ENCODE measurements at places on chromosomes 2 and 18.

DNA sequence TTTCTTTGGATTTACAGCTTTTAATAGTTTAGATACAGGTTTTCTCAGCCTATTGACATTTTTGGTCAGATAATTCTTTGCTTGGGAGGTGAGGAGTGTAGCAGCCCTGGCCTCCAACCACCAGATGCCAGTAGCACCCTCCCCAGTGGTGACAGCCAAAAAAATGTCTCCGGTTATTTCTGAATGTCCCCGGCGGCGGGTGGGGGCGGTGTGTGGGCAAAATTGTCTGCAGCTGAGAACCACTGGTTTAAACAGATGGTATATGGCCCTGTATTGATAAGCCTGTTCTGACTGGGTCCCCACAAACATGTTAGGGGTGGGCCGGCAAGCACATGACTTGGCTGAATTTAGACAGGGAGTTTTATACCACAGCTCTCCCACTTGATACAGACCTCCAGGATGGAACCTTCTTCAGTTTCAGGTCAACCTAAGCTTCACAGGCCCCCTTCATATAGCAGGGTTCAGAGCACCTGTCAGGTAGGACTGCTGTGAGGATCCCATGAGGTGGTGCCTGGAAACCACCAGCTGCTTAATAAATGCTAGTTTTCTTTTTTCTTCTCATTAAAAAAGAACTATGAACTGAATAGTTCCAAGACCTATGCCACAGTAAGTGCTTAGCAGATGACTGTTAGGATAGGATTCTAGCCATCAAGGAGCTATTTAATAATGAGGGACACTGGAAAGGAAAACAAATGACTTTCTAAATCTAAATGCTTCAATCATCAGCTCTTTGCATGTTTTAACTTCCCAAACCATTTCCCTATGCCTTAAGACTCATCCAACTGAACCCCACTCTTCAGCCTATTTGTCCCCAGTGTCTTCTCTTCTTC is 18.1 kb downstream of the LPIN2 start:
- DNase-seq, result peak; percentile 53

DNA sequence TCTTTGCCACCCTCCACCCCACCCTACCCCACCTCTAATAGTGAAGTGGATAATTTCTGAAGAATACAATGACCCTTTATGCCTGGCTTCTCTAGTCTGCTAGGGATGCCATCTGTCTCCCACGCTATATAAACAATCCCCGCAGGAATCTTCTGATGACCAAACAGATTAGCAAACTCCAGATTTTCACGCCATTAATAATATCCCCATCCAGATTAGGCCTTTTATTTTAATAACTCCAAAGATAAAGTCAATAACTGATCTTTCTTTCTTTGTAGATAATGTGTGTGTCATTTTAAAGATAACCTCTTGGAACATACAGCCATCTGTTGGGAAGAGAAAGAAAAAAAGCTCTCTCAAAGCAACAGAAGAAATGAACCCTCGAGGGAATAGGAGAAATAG is 47.9 kb upstream of the CCDC150 start:
- no peak for DNase-seq

- peak; percentile 46 for DNase-seq
Observed at GRCh38 chr2:232697807-232698110, 628 bp downstream of the GIGYF2 start.

DNA sequence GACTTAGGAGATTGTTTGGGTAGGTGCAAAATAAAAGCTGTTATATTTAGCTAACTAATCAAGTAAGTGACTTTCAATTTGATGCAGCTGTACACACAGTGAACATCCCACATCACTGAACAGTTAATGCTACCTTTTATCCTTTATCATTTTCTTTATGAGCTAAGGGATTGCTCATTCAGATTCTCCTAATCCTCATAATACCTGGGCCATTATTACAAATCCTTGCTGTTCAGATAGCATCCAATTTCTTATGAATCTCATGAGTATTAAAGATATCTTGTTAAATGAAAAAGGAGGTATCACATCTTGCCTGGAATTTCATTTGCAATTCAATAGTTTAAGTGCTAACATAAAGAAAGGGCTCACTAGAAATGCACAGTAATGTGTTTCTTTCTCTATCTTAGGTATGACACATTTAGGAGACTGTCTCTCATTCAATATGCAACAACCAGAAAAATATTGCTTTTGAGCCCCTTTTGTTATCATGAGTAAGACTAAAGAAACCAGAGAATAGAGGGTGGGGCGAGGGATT is 918.5 kb downstream of the CBLN2 start:
- no peak for DNase-seq

- no peak for DNase-seq
Observed at GRCh38 chr2:203461746-203462145, 73.4 kb downstream of the RAPH1 start.

DNA sequence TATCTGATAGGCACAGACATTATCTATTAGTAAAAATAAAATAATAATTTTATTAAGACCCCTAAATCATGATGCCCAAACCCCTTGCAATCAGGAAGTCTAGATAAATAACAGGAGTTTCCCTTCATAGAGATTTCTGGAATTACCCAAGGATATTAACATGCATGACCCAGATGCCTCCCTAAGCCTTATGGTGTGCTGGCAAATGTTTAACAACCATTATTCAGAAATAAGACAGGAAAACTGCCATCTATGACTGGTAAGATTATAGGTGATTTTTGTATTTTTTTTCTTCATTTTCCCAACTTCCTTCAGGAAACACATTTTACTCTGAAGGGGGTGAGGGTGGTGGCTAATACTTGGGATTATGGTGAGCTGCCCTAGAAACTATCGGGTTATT is 2.7 kb upstream of the PPP1CB start:
- DNase-seq, result no peak

- DNase-seq, result no peak
Observed at GRCh38 chr2:10620481-10620880, 69.3 kb downstream of the NOL10 start.

DNA sequence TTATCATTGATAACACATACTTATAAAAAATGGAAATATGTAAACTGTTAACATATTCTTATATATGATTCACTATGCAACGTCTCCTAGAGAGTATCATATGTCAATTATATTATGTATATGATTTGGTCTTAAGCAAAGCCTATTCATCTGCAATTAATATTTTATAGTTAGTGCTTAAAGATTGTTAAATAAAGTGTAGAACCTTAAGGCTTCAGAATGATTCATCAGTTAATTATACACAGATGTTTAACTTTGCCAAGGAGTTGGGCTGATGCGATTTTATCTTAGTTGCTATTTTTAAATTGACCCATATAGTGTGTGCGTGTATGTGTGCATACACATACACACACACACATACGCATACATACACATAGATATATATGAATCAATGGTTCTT is 323.1 kb downstream of the RBM43 start:
- no peak for DNase-seq

- DNase-seq, result no peak
Observed at GRCh38 chr2:17309181-17309580, 209.1 kb downstream of the RAD51AP2 start.

GRCh38 chr2:196504788-196505187 is 134.7 kb upstream of the CCDC150 start:
- peak; percentile 45 for DNase-seq

DNA sequence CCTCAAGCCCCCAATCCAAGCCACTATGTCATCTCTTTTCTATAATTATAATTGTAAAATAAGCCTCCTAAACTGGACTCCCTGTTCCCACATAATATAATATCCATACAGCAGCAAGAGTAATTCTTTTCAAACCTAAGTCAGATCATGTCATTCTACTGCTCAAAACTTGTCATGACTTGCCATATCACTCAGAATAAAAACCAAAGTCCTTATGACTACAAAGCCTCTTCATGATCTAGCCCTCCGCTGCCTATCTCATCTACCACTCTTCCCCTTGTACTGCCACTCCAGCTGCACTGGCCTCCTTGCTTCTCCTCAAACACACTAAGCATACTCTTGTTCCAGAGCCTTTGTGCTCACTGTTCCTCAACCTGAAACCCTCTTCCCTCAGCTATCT is 69.9 kb downstream of the MEMO1 start:
- no peak for DNase-seq

DNA sequence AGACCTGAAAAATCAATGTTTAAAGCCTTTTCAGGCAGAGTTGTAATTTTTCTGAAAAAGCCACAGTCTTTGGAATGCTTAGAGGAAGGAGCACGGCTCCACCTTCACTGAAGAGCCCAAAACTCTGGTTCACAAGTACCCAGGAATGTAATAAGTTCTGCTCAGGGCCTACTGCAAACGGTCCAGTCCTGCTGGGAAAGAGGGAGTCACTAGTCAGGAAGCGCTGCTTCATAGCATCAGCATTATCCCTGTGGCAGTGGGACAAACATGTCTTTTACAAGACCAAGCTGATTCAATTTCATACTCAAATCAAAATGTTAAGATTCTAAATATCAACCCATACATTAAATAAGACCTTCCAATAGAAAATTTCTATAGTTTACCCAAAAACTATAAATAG is 152.9 kb upstream of the PGAP1 start:
- DNase-seq, result no peak

GRCh38 chr2:69192176-69192945 is 179.4 kb downstream of the ANTXR1 start:
- no peak for DNase-seq

- no peak for DNase-seq
Observed at GRCh38 chr2:71793926-71794325, 340.6 kb downstream of the DYSF start.

- no peak for DNase-seq
Observed at GRCh38 chr2:172282944-172283343, 144.4 kb upstream of the ITGA6 start.

GRCh38 chr2:147099845-147100244 is 745.0 kb upstream of the ACVR2A start:
- no peak for DNase-seq

GRCh38 chr2:33342705-33343104 is 133.7 kb upstream of the RASGRP3 start:
- DNase-seq, result no peak

DNA sequence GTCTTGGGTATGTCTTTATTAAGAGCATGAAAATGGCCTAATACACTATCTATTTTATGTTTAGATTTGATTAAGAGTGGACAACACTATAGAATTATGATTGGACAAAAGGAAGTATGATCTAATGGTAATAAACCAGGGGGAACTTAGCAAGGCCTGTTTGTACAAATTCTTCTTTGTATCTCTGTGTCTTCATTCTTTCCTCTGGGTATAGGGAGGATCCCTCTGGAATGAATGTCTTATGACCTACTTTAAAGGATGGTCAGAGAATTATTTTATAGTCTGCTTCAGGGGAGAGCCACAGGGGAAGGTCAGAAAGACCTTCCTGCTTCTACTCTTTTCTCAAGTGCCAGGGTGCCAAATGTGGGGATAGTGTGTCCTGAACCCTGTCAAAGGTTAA is 42.8 kb upstream of the FANCL start:
- DNase-seq, result no peak

DNA sequence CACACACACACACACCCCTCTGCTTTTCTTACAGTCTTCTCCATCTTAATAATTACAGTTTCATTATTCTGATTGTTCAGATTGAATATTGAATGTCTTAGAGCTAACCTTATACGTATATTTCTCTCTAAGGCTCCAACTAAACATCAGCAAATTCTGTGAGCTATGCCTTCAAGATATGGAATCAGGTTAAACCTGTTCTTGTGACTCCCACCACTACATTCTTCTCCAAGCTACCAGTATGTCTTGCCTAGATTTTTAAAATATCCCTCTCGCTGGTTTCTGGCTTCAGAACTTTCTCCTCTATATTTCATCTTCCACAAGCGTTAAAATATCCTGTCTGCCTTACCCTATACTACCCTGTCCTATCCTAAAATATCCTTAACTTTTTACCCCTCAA is 1346.4 kb upstream of the CDH2 start:
- DNase-seq, result no peak

DNA sequence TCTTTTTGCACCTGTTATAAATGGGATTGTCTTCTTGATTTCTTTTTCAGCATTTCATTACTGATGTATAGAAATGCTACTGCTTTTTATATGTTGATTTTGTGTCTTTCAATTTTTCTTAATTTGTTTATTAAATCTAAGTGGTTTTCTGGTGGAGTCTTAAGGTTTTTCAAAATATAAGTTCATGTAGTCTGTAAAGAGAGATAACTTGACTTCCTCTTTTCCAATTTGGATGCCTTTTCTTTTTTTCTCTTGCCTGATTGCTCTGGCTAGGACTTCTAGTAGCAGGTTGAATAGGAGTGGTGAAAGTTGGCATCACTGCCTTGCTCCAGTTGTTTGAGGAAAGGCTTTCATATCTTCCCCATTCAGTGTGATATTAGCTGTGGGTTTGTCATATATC is 28.6 kb upstream of the GALNT5 start:
- DNase-seq, result no peak

- peak; percentile 1 for DNase-seq
Observed at GRCh38 chr2:202750763-202751427, 116.1 kb downstream of the FAM117B start.

GRCh38 chr18:55458456-55459203 is 129.4 kb downstream of the TCF4 start:
- DNase-seq, result no peak

- no peak for DNase-seq
Observed at GRCh38 chr18:55982992-55983391, 395.0 kb upstream of the TCF4 start.

- no peak for DNase-seq
Observed at GRCh38 chr2:36675579-36676282, 20.8 kb upstream of the VIT start.

DNA sequence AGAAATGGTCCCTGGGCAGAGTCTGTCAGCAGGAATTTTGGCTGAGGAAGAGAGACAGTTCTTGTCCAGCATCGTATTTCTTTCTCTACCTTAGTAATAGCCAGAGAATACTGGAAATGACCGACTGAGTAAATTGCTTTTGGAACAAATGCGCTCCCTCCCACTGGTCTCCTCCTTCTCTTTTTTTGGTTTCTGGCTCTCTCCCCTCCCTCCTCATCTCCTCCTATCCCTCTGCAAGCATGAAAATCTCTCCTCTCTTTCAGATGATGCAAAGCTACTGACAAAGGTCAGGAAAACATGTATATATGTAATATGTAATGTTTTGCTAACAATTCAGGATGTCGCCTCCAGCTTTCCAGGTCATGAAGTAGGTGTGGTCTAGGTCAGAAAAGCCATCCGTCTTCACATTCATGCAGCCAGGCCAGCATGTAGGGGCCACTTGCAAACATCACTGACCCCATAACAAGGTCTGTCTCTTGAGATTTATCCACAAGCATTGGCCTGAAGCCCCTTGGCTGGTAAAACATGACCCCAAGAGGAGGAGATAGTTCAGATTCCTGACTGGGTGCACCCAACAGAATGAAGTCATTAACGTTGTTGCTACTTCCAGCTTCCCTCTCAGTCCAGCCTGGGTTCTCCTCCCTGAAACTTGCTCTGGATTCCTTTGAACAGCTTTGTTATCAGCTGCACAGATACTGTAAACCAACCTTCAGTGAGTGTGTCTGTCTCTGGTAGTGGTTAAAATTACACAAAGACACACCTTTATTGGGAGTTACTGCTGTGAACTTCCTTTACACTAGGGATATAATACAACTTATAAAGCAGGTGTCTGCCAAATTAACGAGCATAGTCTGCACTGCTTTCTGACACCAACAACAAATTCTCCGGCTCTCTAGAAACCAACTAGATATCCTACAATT is 864.4 kb upstream of the KLHL29 start:
- DNase-seq, result no peak

- no peak for DNase-seq
Observed at GRCh38 chr2:197324801-197325200, 14.2 kb upstream of the ANKRD44 start.
